ENCODE measurements at places on chromosomes 1 and 21.
A peak's percentile ranks its signal among the peaks of the same experiment; 100 is the strongest.

GRCh38 chr1:59766227-59766855 lies 48.4 kb upstream of the HOOK1 start:
- DNase-seq, result no peak

DNA sequence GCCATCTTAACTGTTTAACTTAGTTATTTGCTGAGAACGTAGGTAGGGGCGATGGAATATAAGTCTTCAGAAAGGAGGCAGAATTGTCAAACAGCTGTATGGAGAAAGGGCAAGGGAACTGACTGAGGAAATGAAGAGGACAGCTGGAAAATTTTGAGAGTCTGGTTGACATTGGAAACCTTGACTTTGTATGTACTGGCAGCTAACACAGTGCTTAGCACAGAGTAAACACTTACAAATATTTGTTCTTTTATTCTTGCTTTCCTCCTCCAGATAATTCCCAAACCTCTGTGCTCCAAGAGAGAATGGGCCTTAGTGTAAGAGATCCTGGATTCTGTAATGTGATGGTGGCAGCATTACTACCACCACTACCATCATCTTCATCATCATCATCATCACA lies 91.3 kb downstream of the ZSCAN20 start:
- no peak for DNase-seq

DNA sequence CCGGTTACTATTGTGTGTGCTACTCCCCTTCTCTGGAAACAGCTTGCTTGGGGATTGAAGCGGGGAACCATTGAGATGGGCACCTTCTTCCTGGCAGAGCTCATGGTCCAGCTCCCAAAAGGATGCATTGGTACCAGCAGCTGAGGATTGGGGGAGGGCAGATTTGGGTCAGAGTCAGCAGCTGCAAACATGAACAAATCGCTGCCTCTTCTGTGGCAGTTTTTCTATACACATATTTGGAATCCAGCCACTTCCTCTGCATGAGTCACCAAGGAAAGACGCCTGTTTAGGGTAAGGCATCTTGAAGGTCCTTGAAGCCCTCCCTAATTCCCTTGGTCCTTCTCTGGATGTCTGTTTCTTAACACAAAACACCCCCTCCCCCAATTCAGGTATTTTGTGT lies 104.7 kb downstream of the DAB1 start:
- DNase-seq, result peak; percentile 31

DNA sequence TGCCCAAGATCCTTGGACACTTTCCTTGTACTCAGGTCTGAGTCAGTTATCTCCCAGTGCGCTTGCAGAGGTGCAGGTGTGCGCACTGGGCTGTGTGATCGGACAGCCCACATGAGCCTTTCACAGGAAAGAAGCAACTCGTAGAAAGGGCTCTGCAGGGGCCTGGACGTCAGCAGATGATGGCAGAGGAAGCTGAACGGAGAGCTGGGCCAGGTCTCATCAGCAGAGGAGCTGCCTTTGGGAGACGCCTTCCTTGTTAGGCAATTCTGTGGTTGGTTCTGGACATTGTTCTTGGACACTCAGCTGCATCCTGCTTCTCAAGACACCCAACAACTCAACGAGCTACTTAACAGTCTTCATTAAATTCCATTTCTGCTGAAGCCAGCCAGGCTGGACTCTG lies 7.5 kb upstream of the PROK1 start:
- DNase-seq, result no peak

DNA sequence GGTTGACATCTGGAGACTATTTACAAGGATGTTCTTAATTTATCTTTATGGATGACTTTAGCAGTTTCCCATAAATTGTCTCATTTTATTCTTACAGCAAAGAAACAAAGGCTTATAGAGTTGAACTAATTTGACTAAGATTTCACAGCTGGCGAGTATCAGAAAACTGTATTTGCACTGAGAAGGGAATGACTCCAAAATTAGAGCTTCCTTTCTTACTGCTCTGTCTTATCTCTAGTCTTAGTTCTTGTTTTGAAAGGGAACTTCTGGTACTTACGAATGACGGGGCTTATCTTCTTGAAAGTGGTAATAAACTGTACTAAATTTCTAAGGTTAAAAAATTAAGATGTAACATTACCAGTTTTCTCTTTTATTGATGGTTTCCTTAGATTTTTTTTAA lies 13.6 kb downstream of the CNST start:
- DNase-seq, result peak; percentile 59

DNA sequence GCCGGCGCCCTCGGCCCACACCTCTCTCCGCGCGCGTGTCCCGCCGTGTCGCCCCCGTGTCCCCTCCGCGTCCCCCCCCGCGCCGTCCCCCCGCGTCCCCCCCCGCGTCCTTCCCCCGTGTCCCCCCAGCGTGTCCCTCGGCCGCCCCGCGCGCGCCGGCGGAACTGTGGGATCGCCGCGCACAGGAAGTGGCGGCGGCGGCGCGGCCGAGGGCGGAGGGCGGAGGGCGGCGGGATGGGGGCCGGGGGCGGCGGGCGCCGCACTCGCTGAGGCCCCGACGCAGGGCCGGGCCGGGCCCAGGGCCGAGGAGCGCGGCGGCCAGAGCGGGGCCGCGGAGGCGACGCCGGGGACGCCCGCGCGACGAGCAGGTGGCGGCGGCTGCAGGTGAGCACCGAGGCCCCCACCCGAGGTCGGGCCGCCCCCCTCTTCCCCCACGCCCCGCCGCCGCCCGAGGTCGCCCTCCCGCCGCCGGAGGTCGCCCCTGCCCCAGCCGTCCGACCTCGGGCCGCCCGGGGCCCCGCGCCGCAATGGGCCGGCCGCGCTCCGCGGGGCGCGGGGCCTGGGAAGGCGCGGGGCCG lies at the start of gene AGPAT3:
AGPAT3 (plus strand) TSS at position 262 of the 578 bp plus-strand sequence. CDS start 94,459 bp downstream, outside the sequence.
- DNase-seq, result no peak

DNA sequence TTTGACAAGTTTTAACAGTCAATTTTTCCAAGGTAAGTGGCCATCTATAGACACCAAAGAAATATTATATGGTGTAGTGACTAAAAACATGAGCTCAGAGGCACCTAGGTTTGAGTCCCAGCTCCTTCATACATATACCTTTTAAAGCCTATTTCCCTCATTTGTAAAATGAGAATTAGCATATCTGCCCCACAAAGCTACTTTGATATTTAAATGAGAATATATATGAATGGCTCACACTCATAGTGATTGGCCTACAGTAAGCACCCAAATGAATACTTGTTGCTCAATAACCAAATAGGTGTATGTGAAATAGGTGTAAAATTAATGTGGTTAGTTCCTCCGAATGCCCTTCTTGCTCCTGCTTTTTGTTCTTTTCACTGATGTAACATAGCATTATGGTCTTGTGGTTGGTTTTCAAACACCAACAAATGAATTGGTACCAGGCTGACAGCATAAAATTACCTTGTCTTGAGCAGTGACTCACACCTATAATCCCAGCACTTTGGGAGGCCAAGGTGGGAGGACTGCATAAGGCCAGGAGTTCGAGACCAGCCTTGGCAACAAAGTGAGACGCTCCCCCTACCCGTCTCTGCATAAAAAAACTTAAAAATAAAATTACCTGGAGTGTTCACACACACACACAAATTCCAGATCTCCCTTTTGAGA lies 25.3 kb downstream of the CNIH4 start:
- no peak for DNase-seq

- DNase-seq, result peak; percentile 43
Measured at GRCh38 chr1:182676274-182676673, 8.1 kb downstream of the RGS8 start.

DNA sequence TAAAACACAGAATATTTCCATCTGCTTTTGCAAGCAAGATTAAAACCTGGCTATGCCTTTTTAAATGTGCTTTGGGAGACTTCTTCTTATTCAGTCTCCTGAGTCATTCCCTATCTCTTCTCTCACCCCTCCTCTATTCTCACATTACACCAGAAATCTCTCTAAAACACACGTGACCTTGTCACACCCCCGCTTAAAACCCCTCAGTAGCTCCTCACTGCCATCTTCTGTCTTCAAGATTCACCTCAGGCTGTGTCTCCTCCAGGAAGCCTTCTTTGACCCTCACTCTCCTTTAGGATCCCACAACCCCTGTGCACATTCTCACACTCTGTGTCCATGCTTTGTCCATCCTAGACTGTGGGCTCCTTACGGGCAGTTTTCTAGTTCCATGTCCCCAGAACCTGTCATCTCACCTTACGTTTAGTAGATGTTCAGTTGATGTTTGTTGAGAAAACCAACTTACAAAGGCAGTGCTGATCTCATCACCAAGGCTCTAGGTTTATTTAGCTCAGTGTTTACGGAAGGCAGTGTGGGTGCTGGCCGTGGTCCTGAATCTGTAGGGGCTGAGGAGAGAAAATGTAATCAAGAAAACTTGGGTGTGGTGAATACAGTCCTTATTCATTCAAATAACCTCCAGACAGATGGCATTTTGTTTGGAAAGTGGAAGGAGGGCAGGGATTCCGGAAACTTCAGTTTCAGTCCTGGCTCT lies 143.5 kb downstream of the DMRTA2 start:
- DNase-seq, result peak; percentile 3

DNA sequence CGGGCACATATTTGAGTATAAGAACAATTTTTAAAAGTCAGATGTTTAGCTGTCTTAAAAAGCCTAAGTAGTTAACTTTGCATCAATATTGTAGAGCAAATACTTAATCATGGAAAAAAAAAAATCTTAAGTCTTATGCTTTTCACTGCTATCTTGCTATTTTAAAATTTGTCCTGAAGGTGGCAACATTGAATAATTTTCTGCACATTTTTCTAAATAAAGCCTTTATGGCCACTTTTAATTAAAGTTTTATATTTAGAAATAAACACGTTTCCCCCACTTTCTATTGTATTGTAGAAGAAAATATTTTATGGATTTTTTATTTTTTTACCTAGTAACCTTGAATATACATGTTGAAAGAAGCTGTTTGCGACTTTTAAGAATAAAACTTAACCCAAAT lies 198.8 kb downstream of the AMY1C start:
- peak; percentile 2 for DNase-seq

DNA sequence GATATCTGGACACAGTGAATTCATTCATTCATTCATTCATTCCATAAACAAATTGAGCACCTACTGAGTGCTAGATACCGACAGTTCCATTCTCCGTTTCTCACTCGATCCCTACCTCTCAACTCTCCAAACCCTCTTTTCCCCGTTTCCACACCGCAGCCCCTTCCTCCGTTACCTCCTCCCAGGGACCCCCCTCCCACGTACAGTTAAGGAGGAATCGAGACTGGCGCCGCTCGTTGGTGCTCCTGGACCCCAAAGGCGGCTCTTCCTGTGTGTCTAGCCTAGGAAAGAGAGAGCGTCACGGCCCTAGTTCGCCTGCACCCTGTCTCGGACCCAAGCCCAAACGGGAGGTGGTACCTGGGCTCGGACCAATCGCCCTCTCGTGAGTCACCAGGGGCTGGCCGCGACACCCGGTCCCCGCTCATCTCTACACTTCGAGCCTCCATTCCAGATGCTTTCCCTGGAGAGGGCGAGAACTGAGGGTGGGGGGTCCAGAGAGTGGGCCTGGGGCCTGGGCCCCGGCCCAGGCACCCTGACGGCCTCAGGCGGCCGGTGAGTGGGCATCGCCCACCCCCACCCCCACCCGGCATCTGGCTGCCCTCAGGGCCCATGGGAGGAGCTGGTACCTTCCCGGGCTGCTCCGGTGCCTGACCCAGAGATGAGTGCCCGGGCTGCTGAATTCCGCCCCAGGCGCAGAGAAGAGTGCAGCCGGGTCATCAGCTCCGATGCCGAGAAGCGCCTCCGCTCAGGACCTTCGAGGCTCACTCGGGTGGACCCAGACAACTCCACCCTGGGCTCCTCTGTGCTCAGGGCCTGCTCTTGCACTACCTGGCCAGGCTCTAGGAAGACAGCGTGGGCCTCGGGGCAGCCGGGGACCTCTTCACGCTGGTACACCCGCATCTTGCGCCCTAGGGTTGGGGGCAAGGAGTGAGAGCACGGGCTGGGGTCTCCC lies 4.9 kb downstream of the ARHGEF19 start:
- DNase-seq, result peak; percentile 22

DNA sequence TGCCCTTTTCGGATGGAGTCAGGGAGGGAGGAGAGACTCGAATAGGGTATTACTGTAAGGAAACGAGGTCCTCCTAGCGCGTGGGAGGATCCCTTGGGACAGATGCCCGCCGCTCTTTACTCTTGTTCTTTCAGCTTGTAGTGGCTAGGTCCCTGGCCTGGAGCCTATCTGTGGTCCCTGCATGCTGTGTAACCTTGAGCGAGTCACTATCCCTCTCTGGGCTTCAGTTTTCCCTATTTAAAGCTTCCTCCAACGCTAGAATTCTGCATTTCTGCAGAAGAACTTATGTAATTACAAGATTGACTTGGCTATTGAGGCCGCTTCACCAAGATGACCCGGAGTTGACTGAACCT lies 744 bp downstream of the MIER1 start:
- no peak for DNase-seq

- peak; percentile 35 for DNase-seq
Measured at GRCh38 chr1:42947117-42947516, 11.6 kb downstream of the SLC2A1 start.

Data from cardiac fibroblast (primary cell).